ENCODE measurements at places on chromosomes 4 and X.

GRCh38 chrX:53077207-53078197 is 4.7 kb upstream of the TSPYL2 start:
- no peak for DNase-seq

DNA sequence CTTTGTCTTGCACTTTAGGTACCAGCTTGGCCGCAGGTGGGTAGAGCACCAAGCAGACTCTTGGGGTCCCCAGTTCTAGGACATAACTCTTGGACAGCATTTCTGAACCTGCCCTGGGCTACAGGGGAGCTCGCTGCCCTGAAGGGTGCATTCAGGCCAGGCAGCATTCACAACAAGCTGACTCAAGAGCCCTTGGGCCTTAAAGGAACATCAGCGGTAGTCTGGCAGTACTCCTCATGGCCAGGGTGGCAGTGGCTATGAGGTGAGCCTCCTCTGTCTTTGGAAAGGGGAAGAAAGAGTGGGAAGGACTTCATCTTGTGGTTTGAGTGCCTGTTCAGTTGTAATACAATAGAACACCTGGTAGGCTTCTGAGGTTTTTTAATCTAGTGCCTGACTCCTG is 24.8 kb upstream of the SMARCA5 start:
- DNase-seq = no peak

- DNase-seq = no peak
Observed at GRCh38 chr4:2081540-2081939, 22.4 kb downstream of the NAT8L start.

GRCh38 chrX:138745196-138745595 is 33.7 kb upstream of the FGF13 start:
- no peak for DNase-seq

DNA sequence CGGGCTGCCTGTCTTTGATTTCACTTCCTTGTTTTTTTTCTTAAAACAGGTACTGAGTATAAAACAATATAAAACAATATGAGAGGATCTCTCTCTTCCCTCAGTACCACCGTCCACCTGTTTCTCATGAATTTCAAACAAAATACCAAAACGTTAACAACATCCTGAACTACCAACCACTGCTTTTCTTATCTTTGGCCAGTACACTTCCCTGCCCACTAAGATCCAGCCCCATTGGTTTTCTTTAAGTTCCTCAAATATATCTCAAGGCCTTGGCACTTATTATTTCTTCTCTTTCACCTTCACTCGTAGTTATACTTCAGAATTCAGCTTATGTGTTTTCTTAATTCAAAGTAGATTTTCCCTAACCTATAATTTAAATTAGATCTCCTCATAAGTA is 370.2 kb upstream of the GRIA3 start:
- no peak for DNase-seq

DNA sequence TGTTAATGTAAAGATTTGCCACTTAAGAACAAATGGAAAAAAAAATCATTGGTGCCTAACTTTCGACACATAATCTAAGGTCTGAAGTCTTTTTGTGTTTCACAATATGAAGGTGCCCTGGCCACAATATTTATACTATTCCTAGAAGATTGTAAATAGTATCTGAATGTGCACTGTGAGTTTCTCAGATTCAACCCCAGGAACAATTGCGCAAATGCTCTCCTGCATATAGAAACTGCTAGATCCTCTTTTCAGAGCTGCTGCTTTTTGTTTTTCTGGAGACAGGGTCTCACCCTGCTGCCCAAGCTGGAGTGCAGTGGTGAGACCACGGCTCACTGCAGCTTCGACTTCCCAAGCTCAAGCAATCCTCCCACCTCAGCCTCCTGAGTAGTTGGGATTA is 480.1 kb upstream of the FTHL17 start:
- no peak for DNase-seq

GRCh38 chr4:141497627-141498026 is 138.8 kb upstream of the IL15 start:
- no peak for DNase-seq

DNA sequence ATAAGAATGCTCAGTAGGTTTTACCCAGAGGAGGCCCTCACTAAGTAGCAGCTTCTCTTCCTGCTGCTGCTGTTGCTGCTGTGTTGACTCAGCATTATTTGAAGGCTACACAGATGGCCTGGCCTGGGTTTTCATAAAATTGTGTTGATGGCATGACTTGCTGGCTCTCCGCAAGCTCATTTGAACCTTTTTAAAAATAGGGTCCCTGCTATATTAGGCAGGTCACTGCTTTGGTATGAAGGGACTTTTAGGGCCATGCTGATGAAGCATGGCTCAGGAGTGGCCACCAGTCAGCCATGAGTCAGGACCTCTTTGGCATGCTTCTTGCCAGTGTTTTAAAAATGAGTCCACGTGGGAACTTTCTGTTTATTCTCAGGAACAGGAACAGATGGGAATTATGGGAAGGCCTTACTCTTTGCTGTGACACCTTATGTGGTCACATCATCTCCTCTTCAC is 128.7 kb downstream of the MID1IP1 start:
- DNase-seq = no peak

GRCh38 chrX:65873385-65873784 is 166.5 kb downstream of the VSIG4 start:
- DNase-seq = no peak

DNA sequence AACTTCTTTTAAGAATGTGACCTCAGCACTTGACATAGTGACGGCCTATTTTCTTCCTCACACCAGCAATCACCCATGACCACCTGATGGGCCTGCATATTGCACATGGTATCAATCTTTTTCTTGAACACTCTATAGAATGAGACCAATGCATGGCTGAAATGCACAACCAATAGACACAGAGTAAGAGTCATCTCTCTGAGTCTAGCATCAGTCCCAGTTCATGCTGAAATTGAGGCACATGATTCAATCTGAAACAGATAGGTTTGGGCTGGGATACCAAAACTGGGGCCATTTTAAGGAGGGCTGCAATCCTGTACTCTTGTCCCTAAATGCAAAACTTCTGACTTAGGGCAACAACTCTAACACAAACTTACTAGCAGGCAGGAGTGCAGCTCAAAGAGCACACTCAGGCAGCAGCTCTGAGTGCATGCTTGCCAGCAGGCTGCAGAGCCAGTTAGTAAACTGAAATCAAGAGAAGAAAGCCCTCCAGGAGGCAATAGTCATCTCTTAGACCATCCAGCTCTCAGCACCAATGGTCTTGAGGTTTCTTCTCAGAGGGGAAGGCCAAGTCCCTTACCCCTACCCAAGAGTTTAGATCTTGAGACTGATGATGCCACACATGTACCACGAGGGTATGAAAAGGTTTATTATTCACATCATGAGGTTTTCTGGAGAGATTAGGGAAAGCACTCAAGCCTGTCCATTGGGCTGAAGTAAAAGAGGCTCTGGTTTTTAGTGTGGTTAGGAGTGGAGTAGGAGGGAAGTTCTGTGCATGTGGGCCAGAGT is 24.7 kb upstream of the GPR101 start:
- no peak for DNase-seq

DNA sequence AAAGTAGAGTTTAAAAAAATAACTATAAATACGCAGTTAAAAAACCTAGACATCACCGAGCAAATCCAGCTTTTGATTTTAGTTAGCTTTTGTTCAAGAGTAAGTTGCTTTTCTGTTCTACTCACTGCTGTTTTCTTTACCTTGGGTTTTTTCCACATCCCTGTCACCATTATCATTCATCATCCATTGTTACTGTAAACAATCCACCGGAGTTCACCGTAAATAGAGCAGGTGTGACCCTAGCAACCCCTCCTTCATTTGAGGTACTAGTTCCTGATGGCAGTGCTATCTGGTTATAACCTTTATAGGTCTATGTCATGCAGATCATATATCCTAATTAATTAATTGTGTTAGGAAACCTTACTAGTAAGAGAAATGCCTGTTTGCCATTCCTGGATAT is 43.0 kb upstream of the TEX13D start:
- no peak for DNase-seq

- no peak for DNase-seq
Observed at GRCh38 chrX:47560179-47560933, 649 bp upstream of the ARAF start.

GRCh38 chr4:15556511-15557092 is 86.9 kb downstream of the CC2D2A start:
- DNase-seq = no peak

DNA sequence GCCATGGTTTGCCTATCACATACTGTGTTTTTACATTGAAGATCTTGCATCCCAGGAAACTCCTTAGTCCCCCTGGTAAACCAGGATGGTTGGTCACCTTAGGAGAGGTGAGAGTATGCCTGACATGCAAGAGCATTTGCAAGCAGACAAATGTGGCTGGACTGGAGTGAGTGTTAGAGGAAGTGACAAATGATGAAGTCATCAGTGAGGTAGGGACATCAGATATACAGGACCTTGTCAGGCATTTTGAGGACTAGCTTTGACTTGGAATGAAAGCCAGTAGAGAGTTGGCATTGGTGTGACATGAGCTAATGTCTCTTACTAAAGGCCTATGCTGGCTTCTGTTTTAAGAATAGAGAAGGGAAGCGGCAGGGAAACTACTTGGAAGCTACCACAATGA is 124.9 kb downstream of the FRMPD4 start:
- no peak for DNase-seq

GRCh38 chr4:1113311-1114009 is at the start of gene RNF212:
Gene RNF212, minus strand, starts transcription at chr4:1113564. Its CDS starts 100 bp downstream, at chr4:1113464.
- DNase-seq = no peak

DNA sequence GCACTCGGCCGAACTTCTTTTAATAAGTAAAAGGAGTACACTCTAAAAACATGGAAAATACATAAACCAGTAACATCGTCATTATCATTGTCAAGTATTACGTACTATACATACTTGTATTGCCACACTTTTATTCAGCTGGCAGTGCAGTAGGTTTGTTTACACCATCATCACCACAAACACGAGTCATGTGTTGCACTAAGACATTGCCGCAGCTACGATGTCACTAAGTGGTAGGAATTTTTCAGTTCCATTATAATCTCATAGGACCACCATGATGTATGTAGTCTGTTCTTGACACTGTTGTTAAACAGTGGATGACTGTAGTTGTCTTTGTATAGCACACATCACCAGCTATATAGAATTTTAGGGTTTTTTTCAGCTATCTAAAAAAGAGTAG is 48.0 kb upstream of the TMEM131L start:
- no peak for DNase-seq

- no peak for DNase-seq
Observed at GRCh38 chrX:97070346-97070745, 186.6 kb downstream of the RPA4 start.

DNA sequence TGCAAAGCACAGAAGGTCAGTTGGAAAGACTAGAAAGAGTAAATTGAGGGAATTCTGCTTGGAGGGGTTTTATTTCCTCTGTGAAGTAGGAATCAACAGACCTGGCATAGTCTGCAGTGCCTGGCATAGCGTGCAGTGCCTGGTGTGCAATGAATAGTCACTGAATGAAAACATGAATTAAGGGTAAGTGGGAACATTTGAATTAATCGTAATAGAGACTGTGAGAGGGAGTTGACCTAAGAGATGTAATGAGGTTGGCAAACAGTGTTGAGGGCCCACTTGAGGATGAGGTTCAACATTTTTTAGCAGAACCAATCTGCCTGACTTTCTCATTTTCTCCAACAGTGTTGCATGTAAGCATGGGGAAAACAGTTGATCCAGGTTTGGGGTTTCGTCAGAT is 377.2 kb upstream of the FTHL17 start:
- DNase-seq = no peak

- no peak for DNase-seq
Observed at GRCh38 chr4:44462259-44462658, 13.7 kb upstream of the KCTD8 start.

DNA sequence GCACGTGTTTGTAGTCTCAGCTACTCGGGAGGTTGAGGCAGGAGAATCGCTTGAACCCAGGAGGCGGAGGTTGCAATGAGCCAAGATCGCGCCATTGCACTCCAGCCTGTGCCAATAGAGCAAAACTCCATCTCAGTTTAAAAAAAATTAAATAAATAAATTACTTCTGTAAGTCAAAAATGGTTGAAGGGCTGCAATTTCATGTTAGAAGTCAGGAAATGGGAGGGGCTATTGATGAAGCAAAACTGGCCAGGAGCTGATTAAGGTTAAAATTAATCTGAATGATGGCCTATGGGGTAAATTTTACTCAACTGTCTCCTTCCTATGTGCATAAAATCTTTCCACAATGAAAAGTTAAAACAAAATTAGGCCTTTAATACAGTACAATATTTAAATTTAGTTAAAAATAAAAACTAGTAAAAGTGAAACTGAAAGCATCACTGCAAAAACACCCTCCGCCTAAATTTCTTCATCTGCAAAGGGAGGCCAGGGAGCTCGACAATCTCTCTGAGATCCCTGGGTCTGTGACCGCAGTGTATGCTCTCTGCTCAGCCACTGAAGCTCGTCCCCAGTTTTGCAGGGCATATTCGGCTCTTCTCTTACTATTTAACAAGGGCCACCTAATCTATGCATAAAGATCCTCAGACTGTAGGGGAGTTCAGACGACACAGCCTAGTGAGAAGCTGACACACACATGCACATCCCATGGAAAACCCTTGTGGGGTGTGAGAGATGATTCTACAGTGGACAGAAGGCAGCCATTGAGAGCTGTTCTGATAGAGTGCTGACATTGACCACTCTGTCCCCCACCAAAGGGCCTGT is 57.2 kb downstream of the IRF2 start:
- peak; percentile 62 for DNase-seq

GRCh38 chr4:52260514-52261210 is 209.6 kb downstream of the SPATA18 start:
- DNase-seq = no peak

- no peak for DNase-seq
Observed at GRCh38 chrX:77946571-77946970, 22.9 kb downstream of the PGAM4 start.

- no peak for DNase-seq
Observed at GRCh38 chr4:123562994-123563750, 166.6 kb downstream of the SPRY1 start.

- DNase-seq = no peak
Observed at GRCh38 chr4:145566086-145566708, 53.0 kb upstream of the MMAA start.

- peak; percentile 77 for DNase-seq
Observed at GRCh38 chrX:118495061-118495921, at the start of gene DOCK11. Gene DOCK11, plus strand, starts transcription at chrX:118495815. Its CDS starts 157 bp downstream, at chrX:118495972.

GRCh38 chr4:79651456-79651855 is 243.4 kb upstream of the GK2 start:
- DNase-seq = no peak

- no peak for DNase-seq
Observed at GRCh38 chr4:136369073-136369472, 1163.2 kb downstream of the PCDH18 start.

DNA sequence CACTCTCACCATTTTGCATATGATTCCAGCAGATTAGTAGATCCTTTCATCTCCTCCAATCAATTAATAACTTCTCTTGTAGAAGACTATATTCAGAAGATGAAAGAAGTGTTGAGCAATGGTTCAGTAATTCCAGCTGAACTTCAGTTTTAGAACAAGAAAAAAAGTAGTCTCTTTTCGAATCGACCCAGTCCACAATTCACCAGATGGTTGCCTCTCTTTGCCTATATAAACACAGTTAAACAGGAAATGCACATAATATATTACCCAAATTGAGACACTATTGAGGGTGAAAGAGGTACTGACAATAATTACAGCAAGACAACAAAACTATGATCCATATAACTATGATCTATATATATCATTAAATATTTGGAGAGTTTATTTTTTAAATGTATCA is 16.8 kb upstream of the FAM241A start:
- no peak for DNase-seq
